ENCODE measurements at places on chromosomes 4 and X.

GRCh38 chrX:6683353-6683752 is 148.4 kb upstream of the VCX3A start:
- no peak for DNase-seq

DNA sequence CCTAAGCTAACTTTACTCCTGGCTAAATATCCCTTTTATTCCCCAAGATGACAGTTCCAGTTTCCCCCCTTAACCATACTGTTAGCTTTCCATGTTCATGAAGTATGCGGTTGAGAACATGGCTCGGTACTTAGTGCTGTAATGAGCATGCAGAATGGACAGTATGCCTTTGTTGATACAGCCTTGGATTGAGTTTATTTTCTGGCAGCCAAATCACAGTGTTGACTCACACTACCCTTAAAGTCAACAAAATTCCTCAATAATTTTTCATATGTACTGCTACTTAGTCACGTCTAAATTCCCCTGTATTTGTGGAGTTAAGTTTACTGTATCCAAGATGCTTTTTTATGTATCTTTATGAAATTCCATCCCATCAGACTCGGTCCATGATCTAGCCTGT is 1.4 kb upstream of the VEGFC start:
- DNase-seq: no peak

DNA sequence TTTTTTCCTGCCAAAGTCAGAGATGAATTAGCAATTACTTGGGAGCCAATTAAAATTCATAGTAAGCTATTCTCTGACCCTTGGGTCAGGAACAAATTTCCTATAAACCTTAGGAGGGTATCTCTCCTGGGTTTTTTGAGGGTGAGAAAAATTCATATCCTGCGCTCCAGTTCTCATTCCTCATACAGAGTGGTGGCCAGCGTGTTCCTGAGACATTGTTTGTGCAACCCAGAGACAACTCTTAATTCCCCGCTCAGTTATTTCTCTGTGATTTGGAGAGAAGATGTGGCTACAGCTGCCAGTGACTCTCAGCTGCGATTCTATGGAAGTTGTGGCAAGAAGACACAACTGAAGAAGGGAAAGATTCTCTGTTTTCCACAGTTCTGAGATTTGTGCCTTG is 37.9 kb upstream of the CBR4 start:
- DNase-seq: no peak

DNA sequence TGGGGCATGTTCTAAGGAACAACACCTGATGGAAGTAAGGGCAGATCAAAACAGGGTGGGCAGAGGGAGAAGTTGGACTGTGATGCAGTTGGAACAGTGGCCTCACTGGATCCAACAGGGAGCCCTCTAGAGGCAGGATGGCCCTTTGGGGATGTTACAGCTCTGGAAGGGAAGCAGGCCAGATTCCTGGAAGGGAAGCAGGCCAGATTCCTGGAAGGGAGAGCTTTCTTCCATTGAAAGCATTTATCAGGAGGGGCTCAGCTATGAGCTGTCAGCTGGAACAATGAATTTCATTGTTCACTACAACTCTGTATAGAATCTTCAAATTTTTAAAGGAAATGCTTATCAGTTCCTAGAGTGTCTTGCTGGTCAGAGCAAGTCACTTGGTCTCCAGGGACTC is 17.7 kb downstream of the IL15 start:
- DNase-seq: no peak

- no peak for DNase-seq
Measured at GRCh38 chr4:150859453-150859852, 155.6 kb downstream of the LRBA start.

DNA sequence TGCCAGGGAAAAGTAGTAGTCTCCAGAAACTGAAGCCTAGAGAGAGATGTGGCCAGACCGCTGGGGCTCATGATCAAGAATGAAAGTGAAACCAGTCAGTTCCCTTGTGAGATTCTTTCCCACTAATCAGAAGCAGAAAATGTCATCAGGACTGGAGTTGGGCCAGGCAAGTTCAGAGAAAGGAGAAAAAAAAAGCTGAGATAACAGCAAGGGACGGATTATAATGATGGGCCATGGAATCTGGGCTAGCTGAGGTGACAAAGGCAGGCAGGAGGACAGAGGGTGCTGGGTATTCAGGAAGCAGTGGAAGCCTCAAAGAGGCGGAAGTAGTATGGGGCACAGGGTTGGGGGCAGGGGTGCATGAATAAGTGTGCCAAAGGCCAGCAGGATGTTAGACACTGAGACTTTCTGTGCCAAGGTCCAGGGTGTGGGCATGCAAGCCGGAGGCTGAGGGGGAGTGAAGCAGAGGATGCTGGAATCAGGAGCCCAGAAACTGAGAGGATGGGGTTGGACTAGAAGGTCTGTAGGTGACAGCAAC is 2.5 kb downstream of the CXorf38 start:
- no peak for DNase-seq

DNA sequence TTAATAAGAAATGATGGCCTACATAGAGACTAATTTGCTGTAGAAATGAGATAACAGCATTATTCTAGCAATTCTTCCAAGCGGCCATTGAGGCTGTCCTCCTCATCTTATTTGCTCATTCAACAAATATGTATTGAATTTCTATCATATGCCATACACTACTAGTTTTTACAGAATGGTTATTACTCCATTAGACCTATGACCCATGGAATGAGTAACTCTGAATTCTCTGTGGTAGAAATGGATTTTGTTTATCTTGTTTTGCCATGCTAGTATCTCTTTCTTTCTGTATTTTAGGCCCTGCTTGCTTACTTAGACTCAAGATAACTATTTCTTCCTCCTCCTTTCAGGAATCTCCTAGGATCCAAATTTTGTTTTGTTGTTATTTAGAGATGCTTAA is 103.5 kb downstream of the RPA4 start:
- DNase-seq: no peak

- DNase-seq: no peak
Measured at GRCh38 chr4:102733084-102733483, 27.7 kb downstream of the MANBA start.

GRCh38 chr4:177759729-177760128 is 317.5 kb upstream of the AGA start:
- DNase-seq: no peak

- DNase-seq: no peak
Measured at GRCh38 chrX:134258202-134258601, 21.2 kb downstream of the CCDC160 start.

DNA sequence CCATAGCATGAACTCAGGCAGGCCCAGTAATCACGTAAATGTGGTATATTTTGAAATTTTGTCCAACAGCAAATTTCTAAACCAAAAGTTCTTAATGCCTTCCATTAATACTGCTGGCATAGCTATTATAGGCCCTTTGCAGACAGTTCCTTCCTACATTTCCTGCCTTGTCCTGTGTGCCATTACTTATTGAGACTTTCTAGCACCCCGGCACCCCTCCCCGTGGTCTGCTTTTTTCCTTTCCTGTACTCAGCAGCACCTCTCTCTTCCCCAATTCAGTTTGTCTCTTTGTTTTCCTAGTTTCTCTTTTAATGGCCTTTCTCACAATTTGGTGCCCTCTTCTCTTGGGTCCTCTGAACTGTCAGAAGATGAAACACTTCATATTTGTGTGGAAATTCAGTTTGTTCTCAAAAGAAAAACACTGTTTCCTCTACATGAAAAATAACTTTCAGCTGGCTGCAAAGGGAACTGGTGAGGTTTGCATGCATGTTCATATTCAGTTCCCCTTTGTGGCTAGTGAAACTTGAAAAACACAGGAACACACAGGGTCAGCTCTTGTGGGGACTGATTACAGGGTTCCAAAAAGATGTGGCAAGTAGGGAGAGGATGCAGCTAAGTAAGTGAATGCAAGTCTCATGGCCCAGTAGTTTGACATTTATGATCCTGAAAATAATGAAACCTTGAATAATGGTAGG is 17.1 kb downstream of the GPR34 start:
- no peak for DNase-seq

DNA sequence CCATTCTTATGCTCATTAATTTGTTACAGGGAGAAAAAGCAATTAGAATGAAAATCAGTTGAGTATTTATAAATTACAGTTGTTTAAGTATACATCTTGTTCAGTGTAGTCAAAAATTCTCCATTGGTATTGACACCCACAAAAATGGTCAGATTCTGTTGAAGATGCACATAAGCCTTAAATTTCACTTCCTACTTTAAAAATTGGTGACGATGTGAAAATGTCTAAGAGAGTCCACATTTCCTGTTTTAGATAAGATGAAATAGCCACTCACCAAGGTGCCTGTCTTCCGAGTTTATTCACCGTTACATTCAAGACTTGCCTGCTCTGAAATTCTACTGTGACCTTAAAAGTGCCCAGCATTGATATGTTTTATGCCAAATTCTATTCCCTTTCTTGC is 93.6 kb downstream of the GPR143 start:
- DNase-seq: no peak

DNA sequence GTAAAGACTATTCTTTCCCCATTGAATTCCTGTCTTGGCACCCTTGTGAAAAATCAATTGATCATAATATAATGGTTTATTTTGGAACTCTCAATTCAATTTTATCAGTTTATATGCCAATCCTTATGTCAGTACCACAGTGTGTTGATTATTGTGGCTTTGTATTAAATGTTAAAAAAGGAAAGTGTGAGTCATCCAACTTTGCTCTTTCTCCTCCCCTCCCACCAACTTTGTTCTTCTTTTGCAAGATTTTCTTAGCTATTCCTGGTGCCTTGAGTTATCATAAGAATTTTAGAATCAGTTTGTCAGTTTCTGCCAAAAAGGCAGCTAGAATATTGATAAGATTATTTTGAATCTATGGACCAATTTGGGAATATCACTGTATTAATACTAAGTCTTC is 11.2 kb upstream of the RNF175 start:
- no peak for DNase-seq

- no peak for DNase-seq
Measured at GRCh38 chr4:138050601-138051000, 191.5 kb downstream of the SLC7A11 start.

GRCh38 chr4:99723612-99724011 is 66.0 kb upstream of the C4orf54 start:
- no peak for DNase-seq

GRCh38 chr4:51909236-51909703 is 66.3 kb downstream of the DCUN1D4 start:
- no peak for DNase-seq

GRCh38 chr4:52711834-52712250 is 39.4 kb downstream of the ERVMER34-1 start:
- no peak for DNase-seq

DNA sequence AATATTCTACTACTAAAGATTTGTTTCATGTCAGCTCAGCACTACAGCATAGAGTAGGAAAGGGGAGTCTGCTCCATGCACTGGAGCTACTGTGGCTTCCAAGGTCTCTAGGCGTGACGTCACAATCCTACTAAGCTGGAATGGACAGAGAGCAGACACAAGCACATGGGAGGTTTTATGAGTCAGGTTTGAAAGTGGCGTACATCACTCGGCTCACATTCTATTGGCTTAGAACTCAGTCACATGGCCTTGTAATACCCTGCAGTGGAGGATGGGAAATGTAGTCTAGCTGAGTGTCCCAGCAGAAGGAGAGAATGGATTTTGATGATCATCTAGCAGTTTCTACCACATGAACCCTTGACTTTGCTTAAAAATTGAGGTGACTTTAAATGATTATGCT is 624.8 kb upstream of the ATOH1 start:
- no peak for DNase-seq

- DNase-seq: no peak
Measured at GRCh38 chr4:102301167-102301566, 44.1 kb downstream of the SLC39A8 start.

GRCh38 chr4:160019936-160020335 is 917.1 kb downstream of the RAPGEF2 start:
- DNase-seq: no peak

DNA sequence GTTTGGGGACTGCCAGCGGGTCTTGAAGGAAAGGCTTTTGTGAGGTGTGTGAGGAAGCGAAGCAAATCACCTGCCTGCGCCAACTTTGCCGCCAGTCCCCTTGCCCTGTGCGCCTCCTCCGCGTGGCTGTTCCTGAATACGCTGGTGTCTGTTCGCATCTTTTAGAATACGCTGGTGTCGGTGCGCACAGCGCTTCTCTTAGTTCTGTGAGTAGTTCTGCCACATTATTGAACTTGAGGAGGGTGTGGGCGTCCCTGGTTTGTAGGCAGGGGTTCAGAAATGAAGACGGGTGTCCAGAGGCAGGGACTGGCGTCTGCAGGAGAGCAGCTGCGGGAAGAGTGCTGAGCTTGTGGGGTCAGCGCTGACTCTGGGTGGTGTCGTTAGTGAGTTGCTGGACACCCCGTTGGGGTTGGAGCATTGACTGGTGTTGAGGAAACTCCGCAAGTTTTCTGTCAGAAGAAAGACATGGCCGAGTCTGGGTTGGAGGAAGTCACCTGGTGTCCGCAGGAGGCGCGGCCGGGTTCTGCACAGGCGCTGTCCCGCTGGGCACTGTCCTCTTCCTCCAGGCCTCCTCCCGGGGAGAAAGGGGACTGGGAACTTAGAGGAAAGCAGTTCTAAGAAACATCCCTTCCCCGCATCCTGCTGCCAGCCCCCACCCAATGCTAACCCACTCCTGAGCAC is 930 bp downstream of the ZNF718 start:
- DNase-seq: no peak

- DNase-seq: no peak
Measured at GRCh38 chr4:71229477-71230270, 109.1 kb upstream of the SLC4A4 start.

DNA sequence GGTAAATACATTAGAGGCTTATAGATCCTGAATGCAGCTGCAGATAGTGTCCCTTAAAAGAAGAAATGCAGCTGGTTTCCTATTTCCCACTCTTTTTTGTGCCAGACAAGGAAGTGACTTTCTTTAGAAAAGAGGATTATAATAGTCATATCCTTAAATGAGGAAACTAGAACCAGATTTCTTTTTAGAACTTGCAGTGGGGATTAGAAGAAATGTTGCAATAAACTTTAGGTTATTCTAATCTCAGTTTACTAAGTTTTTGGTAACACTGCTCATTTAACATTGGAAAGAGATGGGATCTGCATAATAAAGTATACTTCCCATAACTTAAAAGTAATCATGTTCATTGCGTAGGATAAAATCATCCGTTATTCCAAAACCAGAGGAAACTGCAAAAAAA is 101.9 kb downstream of the SLIT2 start:
- no peak for DNase-seq

DNA sequence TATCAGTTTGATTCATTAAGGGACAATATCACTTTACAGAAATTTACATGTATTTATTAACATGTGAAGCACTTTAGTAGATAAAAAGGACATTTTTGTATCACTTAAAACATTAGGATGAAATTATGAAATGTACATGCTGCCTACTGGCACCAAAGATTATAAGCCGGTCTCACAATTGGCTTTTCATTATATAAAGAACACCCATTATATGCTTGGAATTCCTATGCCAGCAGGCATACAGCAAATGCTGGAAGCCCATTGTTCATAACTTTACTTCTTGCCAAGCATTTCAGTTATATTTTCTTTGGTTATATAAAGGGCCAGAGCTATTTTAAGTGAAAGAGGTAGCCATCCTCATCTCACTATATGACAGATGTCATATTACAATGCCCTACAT is 145.9 kb downstream of the DMD start:
- DNase-seq: no peak

- DNase-seq: no peak
Measured at GRCh38 chr4:164383358-164384220, 370.3 kb upstream of the SMIM31 start.
